Activated T-helper 2 cell treated with anti-CD3 and anti-CD28 coated beads, Interferon-gamma antibody, Interleukin-2, Interleukin-4, amounts not matched to agents 10 μg/mL and 5 μg/mL and 100 μg/mL, durations not matched to agents 14 hours and 24 hours and 36 hours (primary cell): ENCODE measurements at places on chromosomes 16 and 17. TPM values are rescaled to one million over a fixed set of nuclear protein-coding genes. Genes with fewer than 3 reads are reported as not detected.

The ALDH3A1 gene
- not detected in 2 replicates for total RNA-seq

The KRT31 gene
- not detected in 2 replicates for total RNA-seq

The RTN4RL1 gene
- total RNA-seq: 0.25 and 0.51 TPM in 2 replicates

GRCh38 chr17:49229076-49229804 is 1.3 kb downstream of the PHOSPHO1 start:
- no peak for DNase-seq

- no peak for DNase-seq
These were observed 15.1 kb downstream of the NQO1 start for GRCh38 chr16:69711115-69711740.

- no peak for DNase-seq
These were observed 43.7 kb upstream of the METRNL start for GRCh38 chr17:83035722-83036121.

GRCh38 chr16:80107900-80108299 is 432.9 kb upstream of the DYNLRB2 start:
- no peak for DNase-seq

- DNase-seq: no peak
These were observed 17.8 kb upstream of the TOB1 start for GRCh38 chr17:50883850-50884438.

GRCh38 chr16:89811321-89811720 is 5.1 kb downstream of the FANCA start:
- DNase-seq: no peak

DNA sequence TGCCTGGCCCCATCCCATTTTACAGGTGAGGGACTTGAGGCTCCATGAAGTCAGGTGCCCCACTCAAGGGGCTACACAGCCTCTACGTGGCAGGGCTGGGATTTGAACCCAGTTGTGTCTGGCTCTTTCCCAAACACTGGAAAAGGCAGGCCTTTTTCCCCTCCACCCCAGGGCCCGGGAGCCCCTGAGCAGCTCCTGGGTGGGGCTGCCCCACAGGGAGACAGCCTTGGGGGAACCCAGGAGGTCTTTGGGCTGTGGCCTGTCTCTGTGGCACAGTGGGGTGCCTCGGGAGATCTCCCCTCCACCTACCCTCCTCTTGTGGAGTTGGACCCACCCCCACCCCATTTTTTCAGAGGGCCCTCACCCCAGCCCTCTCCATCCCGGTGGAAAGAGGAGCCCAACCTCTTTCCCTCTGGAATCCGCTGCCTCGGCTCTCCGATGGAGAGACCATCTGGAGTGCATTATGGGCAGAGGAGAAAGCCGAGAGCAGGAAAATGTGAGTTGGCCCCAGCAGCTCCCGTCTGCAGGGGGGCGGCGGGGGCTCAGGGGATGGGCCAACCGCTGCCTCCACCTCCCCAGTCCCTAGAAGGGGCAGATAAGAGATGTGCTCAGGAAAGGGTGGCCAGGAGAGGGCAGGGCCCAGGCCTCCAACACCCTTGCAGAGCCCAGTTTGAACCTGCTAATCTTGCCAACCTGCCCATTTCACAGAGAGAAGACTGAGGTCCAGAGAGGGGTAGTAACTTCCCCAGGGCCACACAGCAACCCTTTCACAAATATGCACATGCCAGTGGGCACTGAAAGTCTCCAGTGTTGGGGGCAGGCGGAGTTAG is 15.4 kb upstream of the TMEM92 start:
- DNase-seq: no peak

GRCh38 chr17:74923538-74924249 is 379 bp upstream of the OTOP2 start:
- DNase-seq: peak; percentile 64

DNA sequence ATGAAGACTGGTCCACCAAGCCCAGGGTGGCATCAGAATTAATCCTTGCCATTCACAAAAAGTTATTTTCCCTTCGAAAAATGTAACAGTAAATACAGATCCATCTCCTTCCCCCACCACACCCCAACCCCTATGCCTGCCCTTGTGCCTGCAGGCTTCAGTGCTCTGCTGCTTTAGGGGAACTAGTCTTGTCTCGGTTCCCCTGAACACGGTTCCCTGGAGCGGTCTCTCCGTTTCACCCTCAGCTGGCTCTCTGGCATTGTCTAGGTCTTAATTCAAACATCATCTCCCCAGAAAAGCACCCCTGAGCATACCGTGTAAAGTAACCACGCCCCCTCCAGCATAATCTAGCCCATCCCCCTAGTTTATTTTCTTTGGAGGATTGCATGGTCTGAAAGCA is 25.8 kb downstream of the EMP2 start:
- DNase-seq: no peak

- no peak for DNase-seq
These were observed 74.5 kb upstream of the MYOCD start for GRCh38 chr17:12591021-12591735.

- no peak for DNase-seq
These were observed 275.9 kb downstream of the STX8 start for GRCh38 chr17:9299695-9300094.

- DNase-seq: no peak
These were observed 313.5 kb downstream of the PHKB start for GRCh38 chr16:47774661-47775060.
